ENCODE measurements at places on chromosomes 2 and 18.
A peak's percentile ranks its signal among the peaks of the same experiment; 100 is the strongest.

- no peak for DNase-seq
These were observed 100.8 kb downstream of the ASB1 start for GRCh38 chr2:238527565-238527964.

GRCh38 chr2:121173112-121173511 lies 111.9 kb downstream of the TFCP2L1 start:
- DNase-seq = no peak

DNA sequence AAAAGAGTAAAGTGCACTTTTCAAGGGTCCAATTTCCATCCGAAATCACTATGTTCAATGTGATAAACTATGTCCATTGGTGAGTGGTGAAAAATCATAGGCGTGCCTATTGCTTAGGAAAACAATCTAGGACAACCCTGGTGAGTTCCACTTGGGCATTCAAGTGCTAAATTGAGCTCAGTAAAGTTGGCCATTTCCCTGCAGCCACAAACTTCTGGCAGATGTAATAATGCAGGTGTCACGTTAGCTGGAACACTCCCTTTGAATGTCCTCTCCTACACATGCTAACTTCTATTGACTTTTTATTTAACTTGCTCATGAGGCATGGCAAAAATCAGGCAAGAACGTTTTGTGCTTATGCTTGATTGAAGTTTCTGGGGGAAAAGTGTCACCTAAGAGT lies 67.1 kb downstream of the CPS1 start:
- no peak for DNase-seq

GRCh38 chr2:26584191-26584590 lies 57.0 kb downstream of the CIB4 start:
- no peak for DNase-seq

- no peak for DNase-seq
These were observed 122.5 kb downstream of the SPTBN1 start for GRCh38 chr2:54578648-54579045.

- no peak for DNase-seq
These were observed 139.7 kb upstream of the NOSTRIN start for GRCh38 chr2:168662651-168663208.

DNA sequence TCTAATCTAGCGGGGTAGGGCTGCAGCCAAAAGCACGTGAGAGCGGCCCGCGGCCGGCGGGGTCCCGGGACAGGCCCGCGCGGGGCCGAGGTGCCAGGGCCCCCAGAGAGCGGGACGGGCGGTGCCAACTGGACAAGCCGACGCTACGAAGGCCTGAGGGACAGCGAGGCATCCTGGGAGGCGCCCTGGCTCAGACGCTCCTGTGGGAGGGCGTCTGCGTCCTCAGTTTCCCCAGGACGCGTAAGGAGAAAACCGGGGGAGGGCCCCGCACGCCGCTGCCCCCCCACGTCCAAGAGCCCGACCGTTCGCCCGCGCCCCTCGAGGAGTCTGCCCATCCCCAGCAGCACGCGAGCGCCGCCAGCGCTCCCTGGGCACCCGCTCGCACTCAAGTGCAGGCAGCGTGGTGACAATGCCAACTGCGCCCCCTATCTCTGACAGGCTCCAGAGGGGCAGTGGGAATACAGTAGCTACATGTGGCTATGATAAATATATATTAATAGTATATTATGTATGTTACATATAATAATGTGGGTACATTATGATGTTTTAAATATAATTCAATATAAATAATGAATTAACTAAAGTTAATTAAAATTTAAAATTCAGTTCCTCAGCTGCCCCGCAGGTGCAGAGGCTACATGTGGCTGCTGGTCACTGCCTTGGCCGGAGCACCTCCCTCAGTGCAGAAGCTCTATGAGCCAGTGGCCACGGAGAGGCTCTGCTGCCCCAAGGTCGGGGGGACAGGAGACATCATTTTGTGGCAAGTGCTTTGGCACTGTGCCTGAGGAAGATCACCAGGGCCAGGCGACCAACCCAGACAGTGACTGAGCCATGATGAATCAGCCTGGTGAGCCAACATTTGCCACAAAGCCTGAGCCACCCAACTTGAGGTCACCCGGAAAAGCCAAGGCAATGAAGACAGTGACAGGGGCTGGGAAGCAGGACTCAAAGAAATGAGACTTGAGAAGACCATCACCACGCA lies 5.5 kb upstream of the SFT2D3 start:
- peak; percentile 27 for DNase-seq

- DNase-seq = no peak
These were observed 227.6 kb upstream of the HNRNPA3 start for GRCh38 chr2:176984987-176985386.
